ENCODE measurements at places on chromosomes 7 and 10.

DNA sequence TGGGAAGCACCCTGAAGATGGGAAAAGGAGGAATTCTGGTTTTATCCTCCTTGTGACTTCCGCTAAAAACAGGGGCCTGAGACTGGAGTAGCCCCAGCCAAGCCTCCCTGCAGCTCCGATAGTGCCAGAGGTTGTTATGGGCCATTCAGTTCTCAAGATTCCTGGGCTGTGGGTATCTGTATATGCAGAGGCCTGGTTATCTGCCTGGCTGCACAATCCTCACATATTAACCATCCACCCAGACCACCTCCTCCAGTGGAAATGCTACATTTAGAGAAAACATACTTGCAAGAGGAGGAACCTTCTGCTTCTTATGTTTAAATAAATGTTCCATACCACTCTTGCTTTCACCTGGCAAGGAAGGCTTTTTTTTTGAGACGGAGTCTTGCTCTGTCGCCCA, 34.6 kb downstream of the ARL3 start:
- DNase-seq, result no peak

GRCh38 chr10:91022924-91023699, 102.2 kb upstream of the ANKRD1 start:
- no peak for DNase-seq

DNA sequence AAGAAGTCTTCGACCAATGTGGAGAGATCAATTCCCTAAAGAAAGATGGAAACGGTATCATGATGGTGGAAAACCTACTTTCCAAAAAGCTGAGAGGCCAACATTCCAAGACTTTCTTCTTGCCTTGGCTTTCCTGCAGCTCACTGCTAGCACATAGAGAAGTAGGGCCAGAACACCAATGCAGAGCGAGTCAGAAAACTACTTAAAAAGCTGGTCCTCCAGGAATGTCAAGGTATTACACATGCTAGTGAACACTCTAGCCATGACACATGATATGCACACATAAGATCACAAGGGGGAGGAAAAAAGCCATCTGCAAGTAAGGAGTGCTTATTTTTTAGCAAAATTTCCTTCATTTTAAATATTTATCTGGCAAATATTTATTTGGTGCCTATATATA, 22.7 kb downstream of the GPAM start:
- DNase-seq, result no peak

DNA sequence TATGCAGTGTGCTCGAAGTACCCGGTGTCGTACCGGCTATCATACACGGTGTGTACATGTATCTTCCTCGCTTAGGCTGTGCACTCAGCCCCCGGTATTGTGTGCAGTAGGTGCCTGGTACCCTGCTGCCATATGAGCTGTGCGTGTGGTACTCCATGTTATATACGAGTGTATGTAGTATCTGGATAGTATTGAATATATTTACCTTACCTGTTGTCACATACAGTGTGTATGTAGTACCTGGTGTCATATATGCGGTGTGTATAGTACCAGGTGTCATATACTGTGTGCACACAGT, 1.2 kb downstream of the ZMYND11 start:
- DNase-seq, result no peak

DNA sequence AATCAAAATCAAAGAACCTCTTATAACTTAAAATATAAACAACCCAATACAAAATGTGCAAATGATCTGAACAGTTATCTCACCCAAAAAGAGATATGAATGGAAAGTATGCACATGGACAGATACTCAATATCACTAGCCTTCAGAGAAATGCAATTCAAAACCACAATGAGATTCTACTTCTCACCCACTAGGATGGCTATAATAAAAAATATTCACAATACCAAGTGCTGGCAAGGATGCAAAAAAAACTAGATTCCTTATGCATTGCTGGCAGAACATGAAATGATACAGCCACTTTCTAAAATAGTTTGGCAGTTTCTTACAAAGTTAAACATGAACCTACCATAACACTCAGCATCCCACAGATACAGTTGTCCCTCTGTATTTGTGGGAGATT, 130.1 kb upstream of the LRRN3 start:
- DNase-seq, result no peak

GRCh38 chr7:92680442-92680841, 90.3 kb upstream of the FAM133B start:
- DNase-seq, result no peak
